ENCODE measurements at places on chromosomes 3 and 15.

DNA sequence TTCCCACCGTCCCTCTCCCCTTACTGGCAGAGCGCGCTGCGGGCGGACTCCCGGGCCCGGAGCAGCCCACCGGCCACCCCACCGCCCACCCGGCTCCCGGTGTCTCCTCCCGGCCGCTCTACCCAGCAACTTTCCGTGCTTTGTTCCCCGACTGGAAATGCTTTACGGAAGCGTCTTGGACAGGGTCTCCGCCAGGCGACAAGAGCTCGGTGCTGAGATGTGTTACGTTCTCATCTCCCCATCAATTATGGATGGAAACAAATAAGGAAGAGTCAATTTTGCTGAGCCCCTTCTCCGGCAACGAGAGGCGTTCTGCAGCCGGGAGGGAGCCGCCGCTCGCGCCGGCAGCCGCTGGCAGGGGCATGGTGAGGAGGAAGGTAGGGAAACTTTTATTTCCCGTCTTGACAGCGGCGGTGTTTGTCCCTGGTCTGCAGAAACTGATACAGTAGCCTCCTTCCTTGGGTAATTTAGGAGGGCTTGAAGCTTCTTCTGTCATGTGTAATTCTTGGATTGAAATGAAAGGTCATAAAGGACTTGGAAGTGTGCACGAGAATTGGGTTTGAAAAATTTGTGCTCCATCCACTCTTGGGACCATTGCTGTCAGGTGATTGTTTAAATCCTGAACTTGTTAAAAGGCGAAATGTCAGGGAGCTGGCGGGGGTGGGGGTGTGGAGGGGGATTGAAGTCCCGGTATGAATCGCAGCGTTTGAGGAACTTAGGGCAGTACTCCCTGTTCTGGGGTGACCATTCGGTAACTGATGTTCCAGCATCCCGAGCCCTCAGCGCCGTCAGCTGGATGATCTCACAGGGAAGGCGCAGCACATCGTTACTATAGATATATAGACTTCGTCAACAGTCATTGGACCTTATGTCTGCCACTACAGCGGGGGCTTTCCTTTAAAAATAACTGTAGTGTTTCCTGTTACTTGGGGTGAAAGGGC lies 1.5 kb downstream of the SEMA6D start:
- DNase-seq, result no peak

DNA sequence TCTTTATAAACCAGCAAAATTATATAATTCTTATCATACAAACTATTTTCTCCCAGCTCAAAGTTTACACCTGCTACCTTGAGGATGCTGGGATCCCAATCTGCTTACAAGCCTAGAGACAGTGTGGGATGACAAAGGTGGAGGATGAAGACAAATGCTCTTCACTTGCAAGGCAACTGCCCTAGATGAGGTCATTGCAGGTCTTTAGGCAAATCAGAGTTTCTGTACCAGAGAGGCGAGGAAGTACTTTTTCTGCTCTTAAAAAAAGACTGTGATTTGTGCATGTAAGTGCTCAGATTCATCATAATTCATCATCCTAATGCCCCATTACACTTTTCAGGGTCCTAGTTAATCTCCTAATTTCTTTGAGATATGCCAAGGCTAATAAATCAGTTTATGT lies 376.1 kb downstream of the ZPLD1 start:
- DNase-seq, result no peak

DNA sequence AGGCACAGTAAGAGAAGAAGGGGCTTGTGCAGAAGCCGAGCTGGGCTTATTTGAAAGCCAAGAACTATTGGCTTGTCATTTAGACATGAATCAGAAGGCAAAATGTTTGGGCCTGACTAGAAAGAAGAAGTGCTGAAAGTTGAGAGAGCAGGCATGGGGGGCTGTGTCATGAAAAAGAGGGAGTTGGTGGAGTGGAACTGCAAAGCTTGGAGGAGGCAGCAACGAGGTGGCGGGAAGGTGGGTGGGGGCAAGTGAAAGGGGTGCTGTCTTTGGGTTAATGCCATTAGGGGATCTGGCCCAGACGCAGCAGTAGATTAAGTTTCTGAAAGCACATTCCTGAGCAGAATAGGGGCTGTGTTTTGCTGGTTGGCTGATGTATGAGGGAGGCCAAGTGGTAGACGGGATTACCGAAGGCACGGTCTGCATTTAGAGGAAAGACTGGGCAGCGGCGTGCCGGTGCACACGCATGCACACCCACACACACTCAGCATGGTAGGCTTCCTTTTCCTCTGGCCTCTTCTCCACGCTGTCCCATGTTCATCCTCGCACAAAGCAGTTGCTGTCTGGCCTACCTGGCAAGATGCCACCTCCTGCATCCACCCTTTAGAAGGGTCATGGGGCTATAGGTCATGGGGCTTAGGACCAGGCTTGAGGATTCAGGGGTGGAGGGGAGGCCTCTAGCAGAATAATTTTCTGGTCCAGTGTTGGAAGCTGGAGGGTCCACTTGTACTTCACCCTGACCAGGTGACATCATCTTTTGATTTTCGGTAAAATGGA lies 43.0 kb downstream of the BOC start:
- DNase-seq, result no peak

- no peak for DNase-seq
Measured at GRCh38 chr3:65401359-65402305, 637.1 kb downstream of the MAGI1 start.

DNA sequence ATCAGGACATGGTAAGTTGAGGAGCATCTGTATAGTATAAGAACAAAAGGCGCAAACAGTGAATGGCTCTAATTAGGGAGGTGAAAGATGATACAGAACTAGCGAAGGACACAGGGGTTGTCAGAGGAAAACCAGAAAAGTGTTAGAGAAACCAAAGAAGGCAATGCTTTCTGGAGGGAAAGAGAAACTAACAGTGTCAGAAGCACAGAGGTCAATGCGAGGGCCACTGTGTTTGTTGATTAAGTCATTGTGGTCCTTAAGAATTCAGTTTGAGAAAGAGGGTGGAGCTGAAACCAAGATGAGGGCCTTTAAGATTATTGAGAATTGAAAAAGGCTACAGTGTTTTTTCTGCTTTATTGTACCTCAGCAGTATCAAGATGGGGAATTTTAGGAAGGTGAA lies 28.8 kb downstream of the ATG7 start:
- DNase-seq, result no peak

- no peak for DNase-seq
Measured at GRCh38 chr3:176737480-176738110, 459.7 kb downstream of the TBL1XR1 start.

GRCh38 chr3:93962798-93963197 lies 10.9 kb downstream of the PROS1 start:
- no peak for DNase-seq

DNA sequence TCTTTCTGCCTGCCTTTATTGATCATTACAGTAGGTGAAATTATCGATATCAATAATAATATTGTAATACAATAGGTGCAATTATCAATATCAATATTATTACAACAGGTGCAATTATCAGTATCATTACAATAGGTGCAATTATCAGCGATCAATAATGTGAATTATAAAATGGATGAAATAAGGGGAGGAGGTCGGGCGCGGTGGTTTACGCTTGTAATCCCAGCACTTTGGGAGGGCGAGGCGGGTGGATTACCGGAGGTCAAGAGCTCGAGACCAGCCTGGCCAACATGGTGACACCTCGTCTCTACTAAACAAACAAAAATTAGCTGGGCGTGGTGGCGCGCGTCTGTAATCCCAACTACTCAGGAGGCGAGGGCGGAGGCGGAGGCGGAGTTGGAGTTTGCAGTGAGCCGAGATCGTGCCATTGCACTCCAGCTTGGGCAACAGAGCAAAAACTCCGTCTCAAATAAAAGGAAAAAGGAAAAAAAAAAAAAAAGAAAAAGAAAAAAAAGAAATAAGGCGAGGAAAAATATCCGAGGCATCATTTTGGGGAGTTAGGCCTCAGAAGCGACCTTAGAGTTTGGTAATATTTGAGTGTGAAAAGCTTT lies 611 bp upstream of the BNIP2 start:
- DNase-seq, result peak; percentile 60

DNA sequence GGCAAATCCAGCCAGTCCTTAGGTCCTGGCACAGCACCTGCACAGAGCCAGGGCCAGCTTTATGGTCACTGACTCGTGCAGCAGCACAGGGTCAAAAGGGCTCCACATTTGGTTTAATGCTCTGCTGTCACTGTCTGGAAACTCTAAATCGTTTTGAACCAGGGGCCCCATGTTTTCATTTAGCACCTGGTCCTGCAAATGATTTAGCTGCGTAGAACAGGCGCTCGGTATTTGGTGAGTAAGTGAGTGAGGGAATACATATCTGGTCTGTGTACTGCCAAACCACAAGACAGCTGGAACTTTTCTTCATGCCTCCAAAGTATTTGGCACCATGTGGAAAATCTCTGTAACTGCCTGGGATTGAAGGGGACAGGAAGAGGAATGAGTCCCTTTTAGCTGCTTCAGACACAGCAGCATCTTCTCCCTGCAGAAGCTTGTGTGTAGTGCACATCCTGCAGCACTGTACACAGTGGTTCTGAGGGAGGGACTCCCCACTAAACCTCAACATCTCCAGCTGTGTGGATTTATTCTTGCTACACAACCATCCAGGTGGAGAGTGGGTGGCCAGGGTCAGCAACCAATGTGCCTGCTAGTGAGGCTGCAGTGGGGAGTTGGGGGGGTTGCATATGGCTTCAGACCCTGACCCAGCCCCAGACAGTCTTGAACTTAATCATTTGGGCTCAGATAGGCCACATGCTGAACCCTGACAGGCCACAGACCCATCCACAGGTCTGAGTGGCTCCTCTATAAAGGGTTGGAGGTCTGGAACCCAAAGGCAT lies 1.1 kb downstream of the SH2D7 start:
- DNase-seq, result peak; percentile 54

- peak; percentile 25 for DNase-seq
Measured at GRCh38 chr15:27662892-27663291, 436.2 kb downstream of the OCA2 start.

GRCh38 chr3:161177991-161178390 lies 43.1 kb upstream of the NMD3 start:
- no peak for DNase-seq

- peak; percentile 68 for DNase-seq
Measured at GRCh38 chr3:46276497-46277099, 34.3 kb downstream of the CCR3 start.

DNA sequence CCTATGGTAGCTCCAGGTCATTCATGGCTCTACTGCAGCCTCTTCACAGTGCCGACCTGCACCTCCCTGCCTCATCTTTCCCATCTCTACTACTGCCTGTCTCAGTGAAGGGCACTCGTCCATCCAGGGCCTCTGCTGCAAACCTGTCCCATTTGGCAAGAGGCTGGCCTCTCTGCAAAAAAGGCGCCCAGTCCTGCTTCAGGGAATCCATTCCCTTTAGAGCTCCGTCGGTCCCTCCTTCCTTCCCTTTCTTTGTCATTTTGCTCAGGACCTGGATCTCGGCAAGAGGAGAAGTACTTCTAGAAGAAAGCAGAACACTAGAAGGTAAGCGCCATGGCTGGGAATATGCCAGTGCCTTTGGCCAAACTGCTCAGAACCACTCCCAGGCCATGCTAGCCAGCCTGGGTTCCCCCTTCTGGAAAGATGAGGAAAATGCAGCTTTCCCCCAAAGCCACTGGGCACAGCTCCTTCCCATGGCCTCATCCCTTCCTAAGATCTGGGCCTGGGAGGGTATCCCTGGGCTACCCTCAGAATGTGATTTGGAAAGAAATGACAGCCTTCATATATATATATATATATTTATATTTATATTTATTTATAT lies 6.4 kb upstream of the ISL2 start:
- no peak for DNase-seq

- no peak for DNase-seq
Measured at GRCh38 chr15:75673426-75674235, 25.9 kb downstream of the SNX33 start.
